ENCODE measurements at places on chromosomes 7 and 10.

- DNase-seq = no peak
Measured at GRCh38 chr10:123068087-123068853, 59.5 kb downstream of the ACADSB start.

GRCh38 chr7:6346581-6346980, 74.2 kb upstream of the CYTH3 start:
- DNase-seq = no peak

DNA sequence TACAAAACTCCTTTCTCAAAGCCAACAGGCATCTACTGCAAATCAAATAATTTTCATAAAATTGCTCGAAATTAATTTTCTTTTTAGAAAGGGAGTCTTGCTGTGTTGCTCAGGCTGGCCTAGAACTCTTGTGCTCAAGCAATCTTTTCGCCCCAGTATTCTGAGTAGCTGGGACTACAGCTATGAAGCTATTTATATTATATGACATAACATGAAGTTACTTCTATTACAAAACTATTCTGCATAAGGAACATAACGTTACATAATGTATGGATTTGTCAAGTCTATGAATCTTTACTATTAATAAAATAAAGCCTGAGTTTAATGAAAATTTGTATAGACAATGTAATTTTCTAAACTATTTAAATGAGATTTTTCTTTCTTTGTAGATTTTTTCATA, 415.0 kb downstream of the PARD3 start:
- no peak for DNase-seq

GRCh38 chr10:104435822-104436221, 82.2 kb downstream of the CFAP58 start:
- no peak for DNase-seq

DNA sequence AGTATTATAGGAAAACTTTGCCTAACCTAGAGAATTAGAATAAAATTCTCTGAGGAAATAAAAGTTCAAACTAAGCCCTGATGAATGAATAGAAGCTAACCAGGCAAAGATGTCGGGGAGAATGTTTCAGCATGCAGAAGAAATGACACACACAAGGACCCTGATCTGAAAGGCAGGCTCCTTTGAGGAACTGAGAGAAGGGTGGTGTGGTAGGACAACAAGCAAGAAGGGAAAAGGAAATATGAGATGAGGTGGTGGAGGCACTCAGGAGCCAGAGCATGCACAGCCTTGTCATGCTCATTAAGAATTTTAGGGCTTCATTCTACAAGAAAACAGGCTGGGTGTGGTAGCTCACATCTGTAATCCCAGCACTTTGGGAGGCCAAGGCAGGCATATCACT, 90.6 kb downstream of the ARHGAP12 start:
- DNase-seq = no peak

DNA sequence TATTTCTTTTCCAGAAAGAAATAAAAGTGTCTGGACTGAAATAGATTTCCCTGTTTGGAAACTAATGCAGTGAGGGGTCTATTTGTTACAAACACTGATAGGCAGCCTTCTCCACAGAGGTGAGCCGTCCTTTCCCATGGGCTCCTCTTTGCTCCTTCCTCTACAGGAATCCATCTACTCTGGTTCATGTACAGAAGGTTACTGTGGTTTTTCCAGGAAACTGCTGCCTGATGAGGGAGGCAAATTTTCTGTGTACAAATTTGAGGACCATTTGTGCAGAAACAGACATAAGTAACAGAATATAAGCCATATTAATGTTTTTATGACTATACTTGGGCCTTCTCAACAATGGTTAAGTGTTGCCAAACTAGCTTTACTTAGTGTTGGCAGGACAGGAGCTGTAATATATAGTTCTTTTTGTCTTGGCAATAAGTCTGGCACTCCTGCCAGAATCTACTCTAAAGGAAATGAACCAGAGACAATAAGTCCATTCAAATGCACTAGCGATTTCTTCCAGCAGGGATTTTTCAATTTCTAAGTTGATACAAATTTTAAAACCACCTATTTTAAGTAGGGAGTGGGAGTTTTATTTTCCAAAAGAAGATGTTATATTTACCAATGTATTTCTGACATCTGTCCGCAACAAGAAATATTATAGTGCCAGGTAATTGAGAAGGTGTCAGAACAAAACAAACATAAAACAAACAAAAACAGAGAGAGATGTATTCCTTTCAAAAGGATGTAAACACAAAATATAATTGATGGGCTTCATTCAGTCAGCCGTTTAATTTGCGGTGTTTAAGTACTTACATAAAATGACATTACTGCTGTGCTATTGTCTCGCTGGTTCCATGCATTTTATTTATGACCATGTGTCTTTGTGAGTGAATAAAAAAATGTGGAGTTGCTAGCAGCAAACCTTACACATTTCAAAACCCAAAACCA, 91.0 kb upstream of the NFE2L3 start:
- DNase-seq = no peak

GRCh38 chr7:94411188-94411466, 16.4 kb downstream of the COL1A2 start:
- DNase-seq = no peak

DNA sequence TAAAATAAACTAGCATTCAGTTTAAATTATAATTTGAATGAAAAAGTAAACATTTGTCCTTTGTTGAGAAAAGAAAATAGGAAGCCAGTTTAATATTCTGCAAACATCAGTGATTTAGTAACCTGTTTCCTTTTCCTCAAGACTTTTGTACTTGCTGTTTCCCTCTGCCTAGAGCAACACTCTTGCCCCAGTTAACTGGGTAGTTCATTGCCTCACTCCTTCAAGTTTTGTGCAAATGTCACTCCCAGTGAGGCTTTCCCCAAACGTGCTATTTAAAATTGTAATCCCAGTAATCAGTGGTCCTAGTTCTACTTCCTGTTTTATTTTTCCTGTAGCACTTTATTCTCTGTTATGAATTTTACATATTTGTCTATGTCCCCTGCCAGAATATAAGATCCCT, 23.8 kb downstream of the DLD start:
- no peak for DNase-seq

GRCh38 chr7:84149573-84149972, 45.0 kb downstream of the SEMA3A start:
- no peak for DNase-seq

- no peak for DNase-seq
Measured at GRCh38 chr10:7373039-7373438, 37.8 kb downstream of the SFMBT2 start.

- no peak for DNase-seq
Measured at GRCh38 chr10:70596860-70597809, 5.4 kb downstream of the PRF1 start.

DNA sequence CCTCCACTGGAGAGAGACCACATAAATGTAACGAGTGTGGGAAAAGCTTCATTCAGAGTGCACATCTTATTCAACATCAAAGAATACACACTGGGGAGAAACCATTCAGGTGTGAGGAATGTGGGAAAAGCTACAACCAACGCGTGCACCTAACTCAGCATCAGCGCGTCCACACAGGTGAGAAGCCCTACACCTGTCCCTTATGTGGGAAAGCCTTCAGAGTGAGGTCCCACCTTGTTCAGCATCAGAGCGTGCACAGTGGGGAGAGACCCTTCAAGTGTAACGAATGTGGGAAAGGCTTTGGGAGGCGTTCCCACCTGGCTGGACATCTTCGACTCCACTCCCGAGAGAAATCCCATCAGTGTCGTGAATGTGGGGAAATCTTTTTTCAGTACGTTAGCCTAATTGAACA, 20.6 kb downstream of the FAM200A start:
- no peak for DNase-seq

DNA sequence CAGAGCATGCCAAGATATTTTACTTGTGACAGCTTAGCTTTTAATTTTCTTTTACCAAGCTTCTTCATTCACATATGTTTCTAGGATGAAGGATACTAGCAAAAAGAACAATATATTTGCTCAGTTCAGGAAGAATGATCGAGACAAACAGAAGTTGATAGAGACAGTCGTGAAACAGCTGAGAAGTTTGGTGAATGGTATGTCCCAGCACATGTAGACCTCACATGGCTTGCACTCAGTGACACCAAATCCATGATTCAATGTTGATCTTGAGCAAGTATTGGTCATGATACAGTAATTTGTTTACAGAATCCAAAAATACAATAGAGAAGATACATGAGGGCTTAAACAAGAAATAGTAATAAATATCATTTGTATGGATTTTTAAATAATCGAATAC, 2.5 kb upstream of the CYP26C1 start:
- no peak for DNase-seq

GRCh38 chr7:124779620-124780019, 14.0 kb upstream of the GPR37 start:
- DNase-seq = no peak

- peak; percentile 52 for DNase-seq
Measured at GRCh38 chr7:69412331-69413146, 185.7 kb upstream of the AUTS2 start.

- DNase-seq = no peak
Measured at GRCh38 chr10:96466-96865, 38.8 kb upstream of the ZMYND11 start.

- DNase-seq = no peak
Measured at GRCh38 chr10:97361537-97361901, 27.0 kb upstream of the FRAT2 start.

DNA sequence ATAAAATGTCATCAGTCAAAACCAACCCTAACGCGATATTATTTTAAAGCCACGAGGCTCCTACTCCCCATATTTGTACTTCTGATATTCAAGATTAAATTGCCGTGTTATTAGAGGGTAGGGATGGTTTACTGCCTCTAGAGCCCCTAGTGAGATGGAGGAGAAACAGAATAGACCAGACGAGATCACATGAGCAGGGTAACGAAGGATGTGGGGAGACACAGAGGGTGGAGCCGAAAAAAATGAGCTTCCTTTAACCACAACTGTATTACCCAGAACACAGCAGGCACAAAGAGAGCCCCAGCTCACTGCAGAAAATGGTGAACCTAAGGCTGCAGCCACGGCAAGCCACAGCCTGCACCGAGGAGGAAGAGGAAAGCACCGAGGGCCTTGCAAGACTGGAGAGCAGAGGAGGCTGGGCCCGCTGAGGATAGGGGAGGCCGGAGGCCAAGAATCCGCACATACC, 14.3 kb downstream of the ZC3HAV1 start:
- DNase-seq = no peak

DNA sequence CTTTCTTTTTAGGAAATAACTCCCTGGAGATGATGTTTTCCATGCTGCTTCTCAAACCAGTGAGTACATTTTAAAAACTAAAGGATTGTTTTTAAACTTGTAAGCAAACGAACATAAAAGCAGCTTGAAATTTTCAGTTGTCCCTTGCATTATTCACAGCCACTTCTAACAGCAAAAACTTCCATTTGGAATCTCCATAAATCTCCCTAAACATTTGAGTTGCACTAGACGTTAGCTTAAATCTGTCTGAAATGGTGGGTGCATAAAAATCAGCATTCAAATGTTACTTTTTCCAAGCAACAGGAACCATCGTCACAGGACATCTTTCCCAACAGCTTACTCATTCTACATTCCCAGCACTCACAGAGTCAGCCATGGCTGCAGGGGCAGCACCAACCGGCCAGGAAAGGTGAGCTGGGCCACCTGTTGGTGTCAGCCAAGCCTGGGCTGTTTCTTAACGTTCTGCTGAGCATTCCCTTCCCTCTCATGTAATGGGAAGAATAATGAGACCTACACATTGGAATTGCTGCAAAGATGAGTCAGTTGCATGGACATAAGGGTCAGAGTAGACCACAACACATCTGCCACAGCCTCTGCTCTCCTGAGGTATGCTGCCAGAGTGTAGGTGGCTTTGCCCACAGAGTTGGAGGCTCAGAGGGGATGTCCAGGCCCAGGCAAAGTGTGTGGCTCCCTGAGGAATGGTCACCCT, 163.2 kb downstream of the TNS3 start:
- DNase-seq = no peak

GRCh38 chr7:7970237-7970530, 1.6 kb downstream of the GLCCI1 start:
- no peak for DNase-seq

GRCh38 chr10:112532956-112533355, 85.9 kb downstream of the VTI1A start:
- no peak for DNase-seq

DNA sequence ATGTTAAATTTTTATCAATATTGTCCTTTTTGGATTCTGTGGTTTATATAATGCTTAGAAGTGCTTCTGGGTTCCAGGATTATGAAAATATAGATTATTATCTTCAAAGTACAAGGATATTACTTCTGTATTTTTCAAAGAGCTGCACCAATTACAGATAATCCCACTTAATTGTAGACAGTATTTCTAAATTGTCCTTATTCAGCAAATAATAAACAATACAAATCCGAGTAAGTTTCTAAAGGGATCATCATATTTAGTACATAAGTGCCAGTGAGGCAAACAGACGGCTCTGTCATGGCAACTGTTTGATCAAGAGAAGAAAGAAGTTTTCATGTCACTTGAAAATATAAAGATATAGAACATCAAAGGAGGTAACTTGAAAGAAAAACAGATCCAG, 19.2 kb downstream of the ANKMY2 start:
- DNase-seq = no peak

DNA sequence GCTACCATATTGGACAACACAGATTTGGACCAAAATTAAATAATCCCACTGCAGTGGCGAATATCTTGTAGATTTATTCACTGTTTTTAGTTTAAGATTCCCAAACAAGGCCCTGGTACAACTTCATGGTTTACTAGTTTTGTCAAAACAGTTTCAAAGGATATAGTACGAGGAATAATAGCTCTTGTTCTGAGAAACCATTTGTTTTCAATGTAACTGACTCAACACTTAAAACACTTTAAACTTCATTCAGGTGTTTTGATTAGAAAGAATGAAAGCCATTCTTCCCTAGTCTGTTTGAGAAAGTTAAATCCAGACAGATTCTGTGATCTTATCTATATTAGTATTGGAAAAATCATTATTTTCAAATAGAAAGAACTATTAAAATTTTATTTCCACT, 276.4 kb upstream of the MKLN1 start:
- DNase-seq = no peak

GRCh38 chr10:92384741-92385140, 93.8 kb downstream of the MARCHF5 start:
- DNase-seq = no peak

DNA sequence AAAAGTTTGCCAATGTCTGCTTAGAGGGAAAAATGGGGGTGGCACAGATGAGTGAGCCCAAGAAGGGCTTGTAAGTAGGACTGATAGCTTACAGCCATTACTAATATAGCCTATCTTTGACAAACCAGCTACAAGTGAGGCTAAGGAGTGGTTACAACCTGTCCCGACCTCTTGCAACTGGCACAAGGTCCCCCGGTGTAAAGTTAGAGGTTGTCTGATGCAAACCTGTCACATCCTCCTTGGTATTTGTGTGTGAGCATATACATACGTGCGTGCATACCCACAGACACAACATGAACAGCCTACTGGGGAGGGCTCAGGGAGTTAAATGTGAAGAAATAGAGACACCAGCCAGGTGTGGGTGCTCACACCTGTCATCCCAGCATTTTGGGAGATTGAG, 14.6 kb downstream of the ADAP1 start:
- DNase-seq = no peak

- DNase-seq = no peak
Measured at GRCh38 chr10:72204296-72204695, 11.5 kb upstream of the ANAPC16 start.

GRCh38 chr7:140214075-140214684, 37.4 kb upstream of the KDM7A start:
- DNase-seq = no peak

Data from heart right ventricle (tissue), 16 donors.